HFFc6 (cell line): ENCODE measurements at places on chromosomes 12 and 14. TPM values are rescaled to one million over a fixed set of nuclear protein-coding genes. Genes with fewer than 3 reads are reported as not detected.
A peak's percentile ranks its signal among the peaks of the same experiment; 100 is the strongest.

- no peak overlapping the region for H3K4me3 ChIP-seq
- H3K36me3 ChIP-seq = no peaks in the 10 kb centered on the region
- peaks cover 24% of the 10 kb centered on the region for H3K27me3 ChIP-seq
- no peaks in the 10 kb centered on the region for H3K4me1 ChIP-seq
Measured at GRCh38 chr12:94282675-94283074, 134.3 kb downstream of the PLXNC1 start.

DNA sequence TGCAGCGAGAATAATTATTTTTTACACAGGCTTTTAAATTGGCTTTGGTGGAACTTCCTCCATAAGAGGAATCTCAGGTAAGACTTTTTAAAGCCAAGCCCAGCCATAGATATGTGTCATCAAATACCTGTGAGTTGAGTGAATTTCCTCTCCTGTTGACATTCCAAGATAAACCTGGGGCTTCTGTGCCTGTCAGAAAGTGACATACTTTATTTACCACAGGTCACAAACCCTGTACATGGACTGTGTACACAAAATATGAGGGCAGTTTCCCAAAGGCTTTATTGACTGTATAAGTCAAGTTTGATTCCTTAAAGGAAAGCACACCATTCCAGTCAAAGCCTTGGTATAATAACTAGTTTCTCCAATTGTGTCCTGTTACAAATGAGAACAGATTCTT, 25.9 kb upstream of the SRSF5 start:
- H3K4me3 ChIP-seq = no peak overlapping the region
- H3K4me1 ChIP-seq = no peaks in the 10 kb centered on the region
- H3K27me3 ChIP-seq = peaks cover 5% of the 10 kb centered on the region
- DNase-seq = no peak
- H3K27ac ChIP-seq = no peak overlapping the region

- no peaks in the 10 kb centered on the region for H3K27me3 ChIP-seq
- no peak for DNase-seq
- peaks cover 2% of the 10 kb centered on the region; the same call in 1 of the 2 replicates for H3K36me3 ChIP-seq
- H3K27ac ChIP-seq = no peak overlapping the region
Measured at GRCh38 chr14:105258846-105259245, 10.5 kb downstream of the BTBD6 start.

WASHC4 gene
- total RNA-seq = 41.9 and 49.1 TPM in 2 replicates

GRCh38 chr14:94144765-94145164, 15.4 kb upstream of the IFI27L2 start:
- no peak overlapping the region for H3K27ac ChIP-seq
- H3K36me3 ChIP-seq = no peaks in the 10 kb centered on the region
- H3K27me3 ChIP-seq = peaks cover 6% of the 10 kb centered on the region
- no peak overlapping the region for H3K4me3 ChIP-seq
- no peaks in the 10 kb centered on the region for H3K4me1 ChIP-seq

GRCh38 chr12:1528791-1529190, 65.6 kb downstream of the FBXL14 start:
- H3K27ac ChIP-seq = peak overlapping the region; percentile 97
- DNase-seq = no peak

DNA sequence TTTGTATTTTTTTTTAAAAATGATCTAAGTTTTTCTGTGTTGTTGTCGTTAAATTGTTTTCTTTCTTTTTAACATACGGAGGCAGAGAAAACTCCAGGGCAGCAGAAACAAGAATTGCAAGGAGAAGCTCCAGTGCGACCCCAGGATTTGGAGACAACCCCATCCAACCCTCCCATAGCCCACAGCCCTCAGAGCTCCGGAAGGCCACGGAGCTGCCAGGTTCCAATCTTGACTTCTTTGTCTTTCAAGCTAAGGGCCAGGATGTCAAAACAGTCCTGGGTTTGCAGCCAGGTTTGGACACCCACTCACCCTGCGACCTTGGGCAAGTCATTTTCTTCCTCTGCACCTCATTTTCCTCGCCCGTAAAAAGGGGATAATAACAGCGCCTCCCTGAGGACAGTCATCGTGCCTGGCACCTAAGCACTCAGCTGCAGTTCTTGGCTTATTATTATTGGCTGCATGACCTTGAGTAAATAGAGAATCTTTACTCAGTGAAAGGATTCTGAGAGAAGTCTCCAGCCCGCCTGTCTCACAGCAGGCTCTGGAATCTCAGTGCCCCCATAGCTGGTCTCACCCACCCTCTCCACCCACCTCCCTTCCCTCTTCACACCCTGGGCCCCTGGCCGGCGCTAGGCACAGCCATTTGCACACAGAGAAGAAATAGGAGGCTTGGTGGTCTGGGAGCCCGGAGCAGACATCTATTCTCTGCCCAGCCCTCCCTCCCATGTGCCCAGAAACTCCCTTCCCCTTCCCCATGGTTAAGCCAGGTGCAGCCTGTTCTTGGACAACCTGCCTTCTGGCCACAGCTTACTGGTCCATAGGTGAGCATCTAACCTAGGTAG, 79.4 kb upstream of the BCL11B start:
- no peak overlapping the region for H3K4me3 ChIP-seq
- no peak for DNase-seq
- no peaks in the 10 kb centered on the region for H3K36me3 ChIP-seq
- no peak overlapping the region for H3K27ac ChIP-seq

- no peak for DNase-seq
- no peak overlapping the region for H3K27ac ChIP-seq
- H3K36me3 ChIP-seq = no peaks in the 10 kb centered on the region
- H3K4me1 ChIP-seq = no peaks in the 10 kb centered on the region
- peaks cover 42% of the 10 kb centered on the region for H3K27me3 ChIP-seq
Measured at GRCh38 chr12:52644078-52644415, 8.0 kb downstream of the KRT2 start.

INSM2 gene
- total RNA-seq = not detected in 3 replicates

DNA sequence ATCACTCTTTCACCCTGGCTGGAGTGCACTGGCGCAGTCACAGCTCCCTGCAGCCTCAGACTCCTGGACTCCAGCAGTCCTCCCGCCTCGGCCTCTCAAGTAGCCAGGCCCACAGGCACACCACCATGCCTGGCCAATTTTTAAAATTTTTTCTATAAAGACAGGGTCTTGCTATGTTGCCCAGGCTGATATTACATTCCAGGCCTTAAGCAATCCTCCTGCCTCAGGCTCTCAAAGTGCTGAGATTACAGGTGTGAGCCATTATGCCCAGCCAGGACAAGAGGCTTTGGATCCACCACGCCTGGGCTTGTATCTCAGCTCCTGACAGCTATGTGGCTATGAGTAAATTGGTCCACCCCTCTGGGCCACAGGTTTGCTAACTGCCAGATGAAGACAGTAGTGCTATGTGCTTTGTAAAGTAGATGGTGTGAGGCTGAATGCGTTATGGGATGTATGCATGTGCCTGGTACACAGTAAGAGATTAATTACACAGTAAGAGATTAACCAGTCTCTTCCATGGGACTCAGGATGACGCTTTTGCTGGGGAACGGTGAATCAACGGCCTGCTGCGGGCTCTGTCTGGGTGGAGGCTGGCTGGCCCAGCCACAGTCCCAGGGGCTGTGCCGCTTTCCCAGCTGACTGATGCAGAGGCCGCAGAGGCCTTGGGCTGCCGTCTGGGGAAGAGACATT, 53.3 kb upstream of the NCOR2 start:
- peaks cover 14% of the 10 kb centered on the region for H3K27me3 ChIP-seq
- H3K27ac ChIP-seq = no peak overlapping the region
- no peaks in the 10 kb centered on the region for H3K36me3 ChIP-seq
- no peak for DNase-seq

- H3K4me3 ChIP-seq = peak overlapping the region; percentile 9; the same call in 1 of the 2 replicates
- no peaks in the 10 kb centered on the region for H3K27me3 ChIP-seq
- no peaks in the 10 kb centered on the region for H3K36me3 ChIP-seq
- peaks cover 66% of the 10 kb centered on the region for H3K4me1 ChIP-seq
- DNase-seq = peak; percentile 35
Measured at GRCh38 chr14:32453857-32454810, 125.0 kb downstream of the AKAP6 start.

RAD9B gene
- 0.50 and 0.63 TPM in 2 replicates for total RNA-seq

JPH4 gene
- not detected in 3 replicates for total RNA-seq

PTPRO gene
- total RNA-seq = 0.07 to 0.44 TPM in 2 of 3 replicates, not detected in the other

DNA sequence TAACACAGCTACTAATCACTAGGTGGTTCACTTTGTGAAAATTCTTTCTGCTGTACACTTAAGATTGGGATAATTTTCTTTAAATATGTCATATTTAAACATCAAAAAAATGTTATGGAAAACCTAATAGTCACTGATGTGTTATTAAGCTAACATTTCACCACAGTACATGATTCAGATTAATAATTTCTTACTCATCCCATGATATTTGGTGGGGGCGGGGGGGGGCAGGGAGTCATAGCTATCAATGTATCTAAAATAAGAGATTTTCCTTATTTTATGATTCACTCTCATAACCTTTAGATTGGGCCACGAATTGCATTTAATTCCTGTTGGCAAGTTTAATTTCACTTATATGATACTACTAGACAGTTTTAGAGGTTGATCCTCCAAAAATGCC, 88.8 kb downstream of the KCNH5 start:
- no peak overlapping the region for H3K27ac ChIP-seq
- H3K27me3 ChIP-seq = peaks cover 1% of the 10 kb centered on the region; the same call in 1 of the 2 replicates
- H3K4me1 ChIP-seq = peaks cover 28% of the 10 kb centered on the region

- H3K4me3 ChIP-seq = no peak overlapping the region
- peaks cover 77% of the 10 kb centered on the region for H3K27me3 ChIP-seq
- no peak overlapping the region for H3K27ac ChIP-seq
Measured at GRCh38 chr12:1821805-1822204, 1.4 kb downstream of the LRTM2 start.

DNA sequence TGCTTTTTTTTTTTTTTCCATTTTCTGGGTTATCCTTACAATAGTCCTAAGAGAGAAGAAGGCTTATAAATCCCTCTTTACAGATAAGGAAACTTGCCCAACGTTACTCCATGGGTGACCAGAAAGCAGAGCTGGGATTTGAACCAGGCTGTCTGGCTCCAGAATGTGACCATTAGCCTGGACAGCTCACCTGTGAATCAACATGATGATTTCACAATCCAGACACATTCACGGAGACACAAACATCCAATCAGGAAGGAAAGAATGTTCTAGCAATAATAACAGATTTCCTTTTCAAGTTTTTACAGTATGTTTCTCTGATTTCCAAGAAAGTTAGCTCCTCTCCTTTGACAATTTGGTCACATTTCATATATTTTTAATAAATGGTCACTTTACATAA, 118.3 kb downstream of the GALC start:
- peaks cover 7% of the 10 kb centered on the region; the same call in 1 of the 2 replicates for H3K4me1 ChIP-seq
- H3K27ac ChIP-seq = no peak overlapping the region
- no peaks in the 10 kb centered on the region for H3K36me3 ChIP-seq
- H3K27me3 ChIP-seq = peaks cover 2% of the 10 kb centered on the region; the same call in 1 of the 2 replicates
- no peak for DNase-seq

- peaks cover 53% of the 10 kb centered on the region for H3K4me1 ChIP-seq
- peak; percentile 41 for DNase-seq
- peak overlapping the region; percentile 75 for H3K27ac ChIP-seq
- no peaks in the 10 kb centered on the region for H3K27me3 ChIP-seq
- no peaks in the 10 kb centered on the region for H3K36me3 ChIP-seq
Measured at GRCh38 chr14:74846168-74846567, 29.8 kb downstream of the PROX2 start.

DNA sequence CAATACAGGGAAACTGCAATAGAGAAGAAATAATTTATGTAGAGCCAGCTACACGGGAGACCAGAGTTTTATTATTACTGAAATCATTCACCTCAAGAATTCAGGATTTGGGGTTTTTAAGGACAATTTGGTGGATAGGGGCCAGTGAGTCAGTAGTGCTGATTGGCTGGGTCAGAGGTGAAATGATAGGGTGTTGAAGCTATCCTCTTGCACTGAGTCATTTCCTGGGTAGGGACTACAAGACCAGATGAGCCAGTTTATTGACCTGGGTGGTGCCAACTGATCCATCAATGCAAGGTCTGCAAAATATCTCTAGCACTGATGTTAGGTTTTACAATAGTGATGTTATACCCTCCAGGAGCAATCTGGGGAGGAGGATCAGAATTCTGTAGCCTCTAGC, 486.3 kb downstream of the LRIG3 start:
- peak; percentile 68 for DNase-seq
- peaks cover 14% of the 10 kb centered on the region for H3K36me3 ChIP-seq
- H3K4me1 ChIP-seq = peaks cover 54% of the 10 kb centered on the region
- peak overlapping the region; percentile 5; the same call in 1 of the 2 replicates for H3K4me3 ChIP-seq
- H3K27me3 ChIP-seq = no peaks in the 10 kb centered on the region
- H3K27ac ChIP-seq = peak overlapping the region; percentile 20; the same call in 1 of the 2 replicates

DNA sequence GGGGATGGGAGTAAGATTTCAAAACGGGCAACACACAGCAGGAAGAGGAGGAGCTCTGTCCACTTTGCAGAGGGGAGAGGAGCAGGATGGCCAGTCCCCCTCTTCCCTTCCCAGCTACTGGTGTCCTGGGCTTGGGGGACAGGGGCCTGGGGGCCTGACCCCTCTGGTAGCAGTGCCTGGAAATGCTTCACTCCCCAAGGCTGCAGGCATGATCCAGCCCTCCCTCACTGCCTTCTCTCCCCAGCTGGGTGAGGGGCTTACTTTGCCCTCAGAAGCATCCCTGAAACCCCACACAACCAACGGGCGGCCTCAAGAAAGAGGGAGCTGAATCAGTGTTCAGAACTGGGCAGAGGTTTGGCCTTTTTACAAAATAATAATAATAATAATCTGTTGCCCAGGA, 279.5 kb downstream of the DPF3 start:
- no peaks in the 10 kb centered on the region for H3K36me3 ChIP-seq
- no peak for DNase-seq
- peak overlapping the region; percentile 24; the same call in 1 of the 2 replicates for H3K27ac ChIP-seq
- no peak overlapping the region for H3K4me3 ChIP-seq
- H3K27me3 ChIP-seq = no peaks in the 10 kb centered on the region

- no peak within 1 kb of the TSS for H3K27ac ChIP-seq
- peaks cover 24% of the 10 kb centered on the region for H3K36me3 ChIP-seq
- no peaks in the 10 kb centered on the region for H3K27me3 ChIP-seq
- DNase-seq = peak; percentile 64
Measured at GRCh38 chr14:23094666-23095195, at the start of gene ACIN1. Gene ACIN1 (minus strand): TSS chr14:23095136. CDS start chr14:23095112, 24 bp downstream.

- no peak for DNase-seq
- peak overlapping the region; percentile 51; the same call in 1 of the 2 replicates for H3K27ac ChIP-seq
Measured at GRCh38 chr12:52496054-52496453, 3.0 kb upstream of the KRT6A start.

GRCh38 chr12:13504074-13504473, 307.5 kb downstream of the EMP1 start:
- H3K27me3 ChIP-seq = no peaks in the 10 kb centered on the region
- no peaks in the 10 kb centered on the region for H3K4me1 ChIP-seq
- no peak for DNase-seq

DNA sequence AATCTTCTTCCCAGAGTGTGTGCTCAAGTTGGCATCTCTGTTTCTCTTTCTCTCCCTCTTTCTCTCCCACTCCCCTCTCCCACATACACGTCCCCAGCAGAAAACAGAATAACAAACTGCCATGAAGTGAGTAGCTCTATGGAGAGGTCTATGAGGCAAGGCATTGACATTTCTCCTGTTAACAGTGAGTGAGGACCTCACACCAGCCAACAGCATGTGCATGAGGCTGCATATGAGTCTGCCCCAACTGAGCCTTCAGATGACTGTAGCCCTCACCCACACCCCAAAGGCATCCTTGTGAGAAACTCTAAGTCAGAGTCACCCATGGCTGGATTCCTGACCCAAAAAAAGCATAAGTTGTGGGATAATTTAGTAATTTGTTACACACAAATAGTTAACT, 50.4 kb downstream of the MAGOHB start:
- peaks cover 26% of the 10 kb centered on the region for H3K4me1 ChIP-seq
- H3K27me3 ChIP-seq = peaks cover 6% of the 10 kb centered on the region
- no peak overlapping the region for H3K4me3 ChIP-seq
- no peak overlapping the region for H3K27ac ChIP-seq
- DNase-seq = no peak
